ENCODE measurements at places on chromosomes 2 and 18.

DNA sequence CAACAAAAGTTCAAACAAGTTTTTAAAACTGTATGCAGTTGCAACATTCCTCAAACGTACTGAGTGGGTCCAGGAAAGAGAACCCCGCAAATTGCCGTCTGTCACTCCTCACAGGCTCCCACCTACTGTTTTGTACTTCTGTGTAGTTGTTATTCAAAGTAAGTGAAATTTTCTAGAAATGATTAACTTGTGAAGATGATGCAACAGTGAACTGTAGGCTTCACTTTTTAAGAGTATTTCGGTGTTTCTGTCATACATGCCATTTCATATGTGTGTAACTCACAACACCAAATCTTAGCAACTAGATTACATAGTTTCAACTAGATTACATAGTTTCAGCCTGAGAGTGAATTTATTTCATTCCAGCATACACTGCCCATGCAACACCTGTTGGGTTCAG is 226.0 kb upstream of the TANK start:
- no peak for DNase-seq

GRCh38 chr18:48918660-48919456 is 31.9 kb downstream of the SMAD7 start:
- DNase-seq, result no peak

DNA sequence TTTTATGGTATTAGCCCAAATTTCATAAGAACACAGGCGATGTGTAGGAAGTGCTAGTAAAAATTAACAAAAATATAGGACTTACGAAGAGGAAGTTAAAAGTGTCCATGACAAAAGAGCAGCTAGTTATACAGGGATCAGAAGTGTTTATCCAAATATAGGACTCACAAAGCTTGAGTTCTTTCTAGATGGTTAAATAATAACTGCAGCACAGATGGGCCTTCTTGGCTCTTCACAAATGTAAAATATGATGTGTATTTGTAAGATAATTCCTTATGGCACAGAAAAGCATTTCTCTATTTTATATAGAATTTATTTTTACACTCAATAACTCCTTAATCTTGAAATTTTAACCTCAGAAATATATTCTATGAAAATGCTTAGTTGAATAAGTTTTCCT is 100.9 kb upstream of the SPHKAP start:
- DNase-seq, result no peak

- DNase-seq, result no peak
These were observed 419.3 kb upstream of the TNP1 start for GRCh38 chr2:217279140-217279539.

- DNase-seq, result no peak
These were observed 4.2 kb upstream of the GRB14 start for GRCh38 chr2:164625378-164625971.

GRCh38 chr2:219300022-219300421 is 9.2 kb downstream of the PTPRN start:
- no peak for DNase-seq

- DNase-seq, result no peak
These were observed 173.7 kb downstream of the RAB3GAP1 start for GRCh38 chr2:135225781-135226180.

DNA sequence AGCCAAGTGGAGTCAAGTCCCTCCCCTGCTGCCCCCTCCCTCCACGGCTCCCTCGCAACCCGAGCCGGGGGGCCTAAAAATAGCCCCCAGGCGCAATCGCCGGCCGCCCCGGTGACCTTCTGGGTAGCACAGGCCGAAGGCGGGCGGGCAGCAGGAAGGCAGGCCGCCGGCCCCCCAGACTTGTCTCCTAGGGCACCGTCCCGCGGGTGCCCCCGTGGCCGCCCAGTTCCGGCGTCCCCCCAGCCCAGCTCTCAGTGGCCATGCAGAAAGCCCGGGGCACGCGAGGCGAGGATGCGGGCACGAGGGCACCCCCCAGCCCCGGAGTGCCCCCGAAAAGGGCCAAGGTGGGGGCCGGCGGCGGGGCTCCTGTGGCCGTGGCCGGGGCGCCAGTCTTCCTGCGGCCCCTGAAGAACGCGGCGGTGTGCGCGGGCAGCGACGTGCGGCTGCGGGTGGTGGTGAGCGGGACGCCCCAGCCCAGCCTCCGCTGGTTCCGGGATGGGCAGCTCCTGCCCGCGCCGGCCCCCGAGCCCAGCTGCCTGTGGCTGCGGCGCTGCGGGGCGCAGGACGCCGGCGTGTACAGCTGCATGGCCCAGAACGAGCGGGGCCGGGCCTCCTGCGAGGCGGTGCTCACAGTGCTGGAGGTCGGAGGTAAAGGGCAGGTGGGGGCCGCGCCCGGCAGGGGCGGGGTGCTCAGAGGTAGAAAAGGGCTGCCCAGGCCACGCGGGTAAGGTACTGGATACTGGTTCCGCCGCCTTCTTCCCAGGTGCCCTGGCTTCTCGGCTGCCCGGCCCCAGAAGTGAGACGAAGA is at the start of gene SPEG:
TSS of gene SPEG (plus strand) at position 126 of the 808 bp plus-strand sequence. CDS start at position 261, 135 bp downstream.
- DNase-seq, result no peak

GRCh38 chr2:161223139-161223732 is 63.0 kb downstream of the TANK start:
- DNase-seq, result no peak

GRCh38 chr2:24429197-24430074 is 61.6 kb upstream of the NCOA1 start:
- DNase-seq, result no peak

- no peak for DNase-seq
These were observed 18.2 kb upstream of the MGAT5 start for GRCh38 chr2:134235510-134236144.

GRCh38 chr2:172415865-172416183 is 11.6 kb upstream of the ITGA6 start:
- DNase-seq, result no peak

DNA sequence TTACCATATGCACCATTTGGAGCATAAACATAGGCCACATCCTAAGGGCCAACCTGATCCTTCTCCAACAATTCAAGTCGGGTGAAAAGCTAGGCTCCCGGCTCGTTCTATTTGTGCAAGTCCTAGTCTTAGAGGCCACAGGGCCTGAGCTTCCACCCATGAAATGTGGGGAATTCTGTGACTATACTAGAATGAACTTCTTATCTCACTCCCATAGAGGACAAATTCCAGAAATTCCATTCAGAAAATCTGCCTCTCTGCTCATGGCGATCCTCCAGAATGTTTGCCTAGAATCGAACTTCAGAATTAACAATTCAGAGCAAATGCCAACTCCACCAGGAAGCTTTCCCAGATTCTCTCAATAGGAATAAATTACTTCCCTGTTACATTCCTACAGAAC is 187.9 kb downstream of the BCL11A start:
- no peak for DNase-seq

- no peak for DNase-seq
These were observed 49.4 kb downstream of the RHOB start for GRCh38 chr2:20496076-20496872.

DNA sequence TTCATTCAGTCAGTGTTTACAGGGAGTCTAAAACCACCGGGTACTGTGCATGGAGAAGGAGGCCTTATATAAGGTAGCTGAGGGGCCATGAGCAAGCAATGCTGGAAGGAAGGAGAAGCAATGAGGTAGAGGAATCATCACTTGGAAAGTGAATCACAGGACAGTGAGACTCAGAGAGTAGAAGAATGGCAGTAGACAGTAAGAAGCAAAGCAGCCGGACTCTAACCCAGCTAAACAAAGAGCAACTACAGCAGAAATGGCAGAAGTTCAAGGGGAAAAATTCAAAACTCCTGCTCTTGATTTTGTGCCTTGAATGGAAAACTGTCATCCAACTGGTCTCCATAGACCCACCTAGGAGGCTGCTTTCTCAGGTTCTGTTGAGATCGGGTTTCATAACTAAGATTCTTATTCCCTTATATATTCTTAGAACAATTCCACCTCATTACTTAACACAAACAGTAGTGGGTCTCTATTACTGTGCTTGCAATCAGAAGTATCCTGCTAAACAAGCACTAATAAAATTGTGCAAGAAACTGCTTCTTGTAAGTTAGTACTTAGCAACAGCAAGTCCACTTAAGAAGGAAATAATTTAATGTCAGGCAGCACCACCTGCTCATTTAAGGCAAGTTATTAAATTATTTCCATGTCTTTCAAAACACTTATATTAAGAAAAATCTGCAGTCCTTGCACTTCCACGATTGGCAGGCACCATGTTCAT is 68.0 kb downstream of the RBMS1 start:
- DNase-seq, result no peak

DNA sequence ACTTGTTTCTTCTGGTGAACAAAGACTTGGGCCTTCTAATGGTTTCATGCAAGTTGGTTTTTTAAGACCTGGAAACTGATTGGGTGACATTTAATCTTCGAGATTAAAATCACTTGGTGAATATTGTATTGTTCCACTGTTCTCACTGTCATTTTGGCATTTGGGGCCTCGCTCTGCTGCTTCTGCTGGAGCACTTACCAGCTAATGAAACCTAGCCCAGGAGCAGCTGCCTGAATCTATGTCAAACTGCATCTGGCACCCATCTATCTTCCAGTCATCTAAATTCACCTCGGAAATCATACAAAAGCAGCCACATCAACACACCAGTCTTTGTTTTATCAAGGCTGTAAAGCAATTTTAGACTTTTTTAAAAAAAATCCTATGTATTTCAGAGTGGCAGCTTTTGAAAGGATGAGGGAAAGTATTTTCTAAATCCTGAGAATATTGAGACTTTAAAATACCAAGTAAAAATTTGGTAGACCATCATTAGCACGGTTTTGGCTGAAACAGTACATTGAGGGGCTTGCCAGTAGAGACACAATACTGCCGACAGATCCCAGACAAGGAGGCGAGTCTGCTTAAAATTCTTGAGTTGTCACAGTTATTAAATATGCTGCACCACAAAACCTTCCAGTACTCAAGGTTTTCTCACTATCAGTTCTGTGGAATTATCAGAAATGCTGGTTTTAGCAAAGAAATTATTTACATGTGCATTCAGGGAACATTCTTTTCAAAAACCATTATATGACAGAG is 26.1 kb upstream of the SERTAD2 start:
- DNase-seq, result no peak

DNA sequence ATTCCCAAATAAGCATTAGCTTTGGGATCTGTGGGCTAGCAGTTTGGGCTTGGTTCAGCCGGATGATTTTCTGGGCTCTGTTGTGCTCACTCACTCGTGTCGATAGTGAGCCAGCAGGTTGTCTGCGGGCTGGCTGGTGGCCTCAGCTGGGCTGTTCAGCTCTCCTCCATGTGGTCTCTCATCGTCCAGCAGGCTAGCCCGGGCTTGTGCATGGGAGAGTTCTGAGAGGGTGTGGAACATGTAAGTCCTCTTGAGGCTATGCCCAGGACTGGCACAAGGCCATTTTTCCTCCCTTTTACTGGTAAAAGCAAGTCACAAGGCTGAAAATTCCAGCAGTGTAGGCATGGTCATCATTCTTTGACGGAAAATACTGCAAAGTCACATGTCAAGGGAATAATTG is 38.5 kb downstream of the NTSR2 start:
- DNase-seq, result no peak

GRCh38 chr2:147772781-147773180 is 72.0 kb upstream of the ACVR2A start:
- DNase-seq, result no peak

- no peak for DNase-seq
These were observed 464.0 kb downstream of the FBXO15 start for GRCh38 chr18:73683409-73684238.

DNA sequence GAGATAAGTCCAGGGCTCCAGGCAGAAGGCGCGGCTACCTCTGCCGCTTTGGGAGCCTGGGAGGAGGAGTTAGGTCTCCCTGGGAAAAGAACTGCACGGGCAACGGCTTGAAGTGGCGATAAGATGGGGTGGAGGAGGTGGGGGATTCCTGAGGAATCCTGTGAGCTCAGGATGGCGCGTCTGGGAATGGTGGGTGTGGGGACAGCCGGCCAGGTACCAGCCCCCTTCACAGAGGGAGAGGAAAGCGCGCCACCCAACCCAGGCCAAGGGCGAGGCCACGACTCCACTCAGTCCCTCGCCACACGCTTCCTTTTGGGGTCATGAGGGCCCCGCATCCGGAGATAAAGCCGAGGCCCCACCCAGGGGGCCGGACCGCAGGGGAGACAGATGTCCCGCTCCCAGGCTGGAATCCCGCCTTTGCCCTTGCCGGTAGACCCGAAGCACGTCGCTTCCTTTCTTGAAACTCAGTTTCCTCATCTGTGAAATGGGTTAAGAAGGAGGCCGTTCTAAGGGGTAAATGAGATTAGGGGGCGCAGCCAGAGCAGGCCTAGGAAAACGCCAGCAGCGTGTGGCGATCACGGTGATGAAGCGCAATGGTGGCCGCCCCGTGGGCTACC is 1.7 kb upstream of the CTDSP1 start:
- DNase-seq, result no peak

- DNase-seq, result no peak
These were observed 60.5 kb downstream of the HK2 start for GRCh38 chr2:74894272-74894981.

- no peak for DNase-seq
These were observed 676.5 kb upstream of the FSHR start for GRCh38 chr2:49830846-49831245.

GRCh38 chr18:59374128-59374527 is 15.1 kb upstream of the LMAN1 start:
- DNase-seq, result no peak

- no peak for DNase-seq
These were observed 188.9 kb downstream of the SH3BP4 start for GRCh38 chr2:235140801-235141081.

- no peak for DNase-seq
These were observed 49.4 kb upstream of the APCDD1 start for GRCh38 chr18:10405014-10405493.

DNA sequence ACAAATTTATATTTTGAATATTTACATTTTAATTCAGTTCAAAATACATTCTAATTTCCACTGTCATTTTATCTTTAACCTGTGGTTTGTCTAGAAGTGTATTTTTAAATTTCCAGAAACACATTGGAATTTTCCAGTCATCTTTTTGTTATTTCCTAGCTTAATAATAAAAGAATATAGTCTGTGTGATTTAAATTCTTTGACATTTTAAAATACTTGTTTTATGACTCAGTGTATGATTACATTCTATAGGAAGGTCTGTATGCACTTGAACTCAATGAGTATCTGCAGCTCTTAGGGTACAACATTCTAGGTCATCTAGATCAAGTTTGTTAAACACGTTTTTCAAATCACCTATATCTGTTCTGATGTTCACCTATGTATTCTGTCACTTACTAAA is 88.3 kb upstream of the MBOAT2 start:
- DNase-seq, result no peak

- DNase-seq, result no peak
These were observed 1.2 kb downstream of the BCL11A start for GRCh38 chr2:60552078-60552850.

DNA sequence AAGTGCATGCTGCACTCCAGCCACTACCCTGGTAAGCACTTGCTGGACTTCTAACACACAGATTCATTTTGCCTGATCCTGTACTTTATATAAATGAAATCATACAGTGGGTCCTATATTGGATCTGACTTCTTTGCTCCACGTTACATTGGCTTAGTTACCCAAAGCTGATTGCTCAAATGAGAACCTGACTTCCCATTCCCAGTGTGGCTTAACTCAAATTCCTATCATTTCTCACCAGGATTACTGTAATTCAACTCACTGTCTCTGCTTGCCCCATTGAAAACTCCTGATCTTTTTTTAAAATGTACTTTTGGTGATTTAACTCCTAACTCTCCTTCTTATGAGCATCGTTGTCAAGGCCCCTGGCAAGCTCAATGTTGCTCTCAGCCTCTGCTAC is 1.4 kb downstream of the RSAD2 start:
- DNase-seq, result no peak

- no peak for DNase-seq
These were observed 144.4 kb upstream of the REV1 start for GRCh38 chr2:99634234-99634633.

- no peak for DNase-seq
These were observed 70.0 kb downstream of the ACOXL start for GRCh38 chr2:110802208-110802932.

GRCh38 chr2:121237980-121238665 is 46.9 kb downstream of the TFCP2L1 start:
- no peak for DNase-seq

All from occipital lobe (tissue), 3 donors.